ENCODE measurements at places on chromosomes 7 and 10.

GRCh38 chr7:13989126-13989948 is at the start of gene ETV1:
Gene ETV1, minus strand, starts transcription at chr7:13989666. Its CDS starts 614 bp downstream, at chr7:13989052.
- DNase-seq: peak; percentile 75

DNA sequence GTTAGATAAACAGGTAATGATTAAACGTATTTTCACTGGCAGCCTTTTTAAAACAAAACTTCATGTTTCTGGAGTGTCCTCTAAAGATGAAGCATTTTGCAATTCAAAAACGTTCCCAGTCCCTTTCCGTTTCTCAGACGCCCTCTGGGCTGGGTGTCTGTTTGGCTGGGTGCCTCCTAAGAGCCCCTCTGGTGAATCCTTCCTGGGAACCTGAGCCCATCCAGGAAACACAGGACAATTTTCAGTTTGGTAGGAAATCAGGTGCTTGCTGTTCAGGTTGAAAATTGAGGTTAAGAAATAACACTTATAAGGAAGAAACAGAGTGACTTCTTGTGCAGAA is 76.7 kb downstream of the CHN2 start:
- no peak for DNase-seq

GRCh38 chr10:19247843-19248242 is 199.2 kb downstream of the MALRD1 start:
- DNase-seq: no peak

GRCh38 chr7:19107356-19108146 is 9.9 kb downstream of the TWIST1 start:
- no peak for DNase-seq

DNA sequence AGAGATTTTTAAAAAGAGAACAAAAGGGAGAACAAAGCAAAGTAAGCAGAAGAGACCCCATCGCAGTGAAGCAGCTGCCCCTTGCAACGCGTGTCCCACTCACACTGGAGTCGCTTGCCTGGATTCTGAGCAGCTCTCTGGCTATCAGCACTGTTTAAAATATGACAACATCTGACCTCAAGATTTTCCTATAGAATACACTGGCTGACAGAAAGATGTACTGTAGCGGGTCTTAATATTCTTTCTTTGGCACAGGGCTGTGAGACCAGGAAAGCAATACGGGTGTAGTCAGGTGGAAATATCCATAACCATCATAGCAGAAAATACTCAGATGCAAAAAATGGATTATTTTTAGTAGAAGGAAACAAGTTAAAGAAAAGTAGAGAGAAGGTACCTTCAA is 125.7 kb upstream of the TNS3 start:
- no peak for DNase-seq

- no peak for DNase-seq
These were observed 28.2 kb upstream of the ANK3 start for GRCh38 chr10:60417901-60418300.

GRCh38 chr7:33685981-33686683 is 219.2 kb upstream of the BMPER start:
- DNase-seq: no peak

GRCh38 chr7:95324431-95324830 is at the start of gene PON1:
Gene PON1, minus strand, starts transcription at chr7:95324532. Its CDS starts 57 bp downstream, at chr7:95324475.
- DNase-seq: no peak

- DNase-seq: no peak
These were observed 41.6 kb downstream of the SLC39A12 start for GRCh38 chr10:17993361-17993760.

DNA sequence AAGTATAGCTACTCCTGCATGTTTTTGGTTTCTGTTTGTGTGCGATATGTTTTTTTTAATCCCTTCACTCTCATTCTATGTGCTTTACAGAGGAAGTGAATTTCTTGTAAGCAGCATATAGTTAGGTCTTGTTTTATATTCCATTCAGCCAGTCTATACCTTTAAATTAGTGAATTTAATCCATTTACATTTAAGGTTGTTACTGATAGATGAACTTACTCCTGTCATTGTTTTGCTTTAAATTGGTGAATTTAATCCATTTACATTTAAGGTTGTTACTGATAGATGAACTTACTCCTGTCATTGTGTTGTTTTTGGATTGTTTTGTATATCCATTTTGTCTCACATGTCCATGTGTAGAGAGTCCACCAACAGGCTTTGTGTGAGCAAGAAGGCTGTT is 11.1 kb downstream of the GIMAP8 start:
- no peak for DNase-seq

DNA sequence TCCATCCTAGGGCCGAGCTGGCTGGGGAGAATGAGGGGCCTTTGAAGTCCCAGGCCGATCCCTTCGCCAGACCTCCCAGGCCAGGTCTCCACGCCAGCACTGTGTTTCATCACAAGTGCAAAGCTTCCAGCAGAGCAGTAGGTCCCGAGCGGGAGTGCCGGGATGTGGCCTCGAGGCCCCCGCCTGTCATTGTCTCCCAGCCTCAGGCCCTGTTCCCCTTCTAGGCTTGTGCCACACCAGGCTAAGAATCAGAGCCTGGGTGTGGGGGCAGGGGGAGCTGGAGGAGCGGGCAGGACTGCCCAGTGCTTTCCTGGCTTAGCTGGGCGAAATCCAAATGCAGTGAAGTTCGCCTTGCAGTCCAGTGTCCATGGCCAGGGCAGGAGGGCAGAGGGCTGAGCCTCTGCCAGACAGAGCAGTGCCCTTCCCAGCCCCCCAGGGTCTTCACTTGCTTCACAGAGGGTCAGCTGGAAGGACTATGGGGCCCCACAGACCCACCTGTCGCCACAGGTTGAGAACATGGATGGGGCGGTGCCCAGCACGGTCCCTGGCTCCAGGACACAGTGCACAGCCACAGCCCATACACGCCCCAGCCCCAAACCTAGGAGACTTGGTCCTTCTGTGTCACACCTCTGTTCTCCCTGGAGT is 20.2 kb upstream of the PFKFB3 start:
- no peak for DNase-seq

DNA sequence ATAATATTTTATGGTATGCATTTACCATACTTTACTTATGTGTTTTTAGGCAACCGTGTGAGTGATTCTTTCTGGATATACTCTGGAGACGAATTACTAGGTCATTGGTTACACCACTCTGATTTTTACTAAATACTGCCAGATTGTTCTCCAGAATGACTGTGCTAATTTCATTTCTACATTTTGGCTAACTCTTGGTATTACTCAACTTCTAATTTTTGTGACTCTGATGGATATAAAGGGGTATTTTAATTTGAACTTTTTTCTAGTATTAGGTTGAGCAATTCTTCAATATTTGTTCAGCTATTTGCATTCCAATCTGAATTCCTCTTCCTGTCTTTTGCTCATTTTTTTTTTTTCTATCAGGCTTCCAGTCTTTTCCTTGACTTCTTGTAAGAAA is 223.6 kb downstream of the MDFIC start:
- no peak for DNase-seq

- DNase-seq: no peak
These were observed 57.2 kb downstream of the MAD1L1 start for GRCh38 chr7:2175514-2175913.

DNA sequence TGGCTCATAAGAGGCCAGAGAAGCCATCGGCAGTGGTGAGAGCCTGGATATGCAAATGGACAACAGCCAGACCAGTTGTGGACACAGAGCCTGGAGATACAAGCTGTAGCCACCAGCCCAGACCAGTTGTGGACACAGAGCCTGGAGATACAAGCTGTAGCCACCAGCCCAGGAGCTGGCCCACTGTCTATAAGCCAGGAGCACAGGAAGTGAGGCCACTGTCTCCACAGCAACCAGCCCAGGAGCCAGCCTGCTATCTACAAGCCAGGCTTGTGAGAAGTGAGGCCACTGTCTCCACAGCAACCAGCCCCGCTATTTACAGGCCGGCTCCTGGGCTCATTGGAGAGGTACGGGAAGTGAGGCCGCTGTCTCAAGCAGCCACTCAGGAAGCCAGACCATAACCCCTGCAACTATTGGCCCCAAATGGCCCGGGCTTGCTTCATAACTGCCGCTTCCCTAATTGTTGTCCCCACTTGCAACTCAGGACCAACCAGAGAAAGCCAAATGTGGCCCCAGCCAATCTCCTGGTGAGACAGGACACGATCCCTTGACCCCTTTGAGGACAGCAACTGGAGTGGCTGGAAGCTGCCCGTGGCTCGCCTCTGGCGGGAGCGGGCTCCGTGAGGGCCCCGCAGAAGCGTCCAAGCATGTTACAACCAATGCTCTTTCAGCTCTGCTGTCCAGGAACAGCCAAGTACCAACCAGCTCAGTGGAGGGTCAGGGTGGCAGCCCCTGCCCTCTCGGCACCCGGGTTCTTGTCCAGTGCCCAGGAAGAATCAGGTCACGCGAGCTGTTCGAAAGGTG is 44.1 kb upstream of the CNPY1 start:
- DNase-seq: peak; percentile 20

DNA sequence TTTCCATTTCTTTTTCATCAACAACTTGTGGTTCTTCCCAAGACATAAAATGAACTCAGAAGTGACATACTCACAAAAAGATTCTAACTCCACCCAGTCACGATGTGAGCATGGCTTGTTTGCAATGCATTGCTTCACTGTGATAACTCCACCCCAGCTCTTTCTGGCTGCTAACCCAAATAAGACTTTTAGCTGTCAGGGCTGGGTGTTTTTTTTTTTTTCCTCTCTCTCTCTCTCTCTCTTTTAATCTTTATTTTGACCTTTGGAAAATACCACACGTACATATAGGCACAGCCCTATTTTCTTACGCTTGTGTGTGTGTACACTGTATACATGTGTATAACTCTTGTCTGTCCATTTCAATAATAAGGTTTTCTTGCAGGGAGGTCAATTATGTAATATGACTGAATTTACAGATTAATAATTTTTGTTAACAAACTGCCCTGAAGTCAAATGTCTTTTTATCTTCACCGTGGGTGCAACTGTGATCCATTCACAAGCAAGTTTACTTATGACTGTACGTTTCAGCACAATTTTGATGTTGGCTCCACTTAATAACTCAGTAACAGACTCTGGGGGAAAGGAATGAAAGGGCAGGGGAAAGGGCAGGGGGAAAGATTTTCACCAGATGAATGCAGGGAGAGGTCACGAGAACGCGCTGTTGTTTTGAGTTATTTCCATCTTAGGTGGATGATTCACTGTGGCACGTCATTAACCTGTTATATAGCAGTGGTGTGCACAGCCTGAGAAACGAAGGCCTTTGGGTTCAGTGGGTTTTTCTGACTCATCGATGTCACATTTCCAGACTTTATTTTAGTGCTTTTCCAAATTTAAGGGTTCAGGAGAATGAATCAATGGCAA is 49.1 kb downstream of the APBB1IP start:
- no peak for DNase-seq

Measured in neural crest cell (in vitro differentiated cells).